ENCODE measurements at places on chromosomes 13 and 19. TPM values are rescaled to one million over a fixed set of nuclear protein-coding genes. Genes with fewer than 3 reads are reported as not detected.

- DNase-seq = no peak
Measured at GRCh38 chr13:98293570-98294142, 116.6 kb upstream of the RNF113B start.

DNA sequence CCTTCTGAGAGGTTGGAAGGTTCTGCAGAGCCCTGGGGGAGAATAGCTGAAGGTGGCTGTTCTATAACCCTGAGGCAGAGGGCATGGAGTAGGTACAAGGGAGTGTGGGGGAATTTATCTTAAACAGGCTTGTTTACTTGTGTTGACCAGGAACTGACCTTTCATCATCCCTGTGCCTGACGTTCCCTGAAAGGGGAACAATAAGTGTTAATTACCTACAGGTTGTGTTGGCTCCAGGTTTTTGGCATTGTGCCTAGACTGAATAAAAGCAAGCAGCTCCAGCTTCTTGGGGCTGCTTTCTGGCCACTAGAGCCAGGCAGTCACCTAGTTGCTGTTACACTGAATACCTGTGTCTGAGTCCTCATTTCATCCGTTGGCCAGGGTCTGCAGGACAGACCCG is 60.0 kb downstream of the ZNF627 start:
- DNase-seq = no peak

DNA sequence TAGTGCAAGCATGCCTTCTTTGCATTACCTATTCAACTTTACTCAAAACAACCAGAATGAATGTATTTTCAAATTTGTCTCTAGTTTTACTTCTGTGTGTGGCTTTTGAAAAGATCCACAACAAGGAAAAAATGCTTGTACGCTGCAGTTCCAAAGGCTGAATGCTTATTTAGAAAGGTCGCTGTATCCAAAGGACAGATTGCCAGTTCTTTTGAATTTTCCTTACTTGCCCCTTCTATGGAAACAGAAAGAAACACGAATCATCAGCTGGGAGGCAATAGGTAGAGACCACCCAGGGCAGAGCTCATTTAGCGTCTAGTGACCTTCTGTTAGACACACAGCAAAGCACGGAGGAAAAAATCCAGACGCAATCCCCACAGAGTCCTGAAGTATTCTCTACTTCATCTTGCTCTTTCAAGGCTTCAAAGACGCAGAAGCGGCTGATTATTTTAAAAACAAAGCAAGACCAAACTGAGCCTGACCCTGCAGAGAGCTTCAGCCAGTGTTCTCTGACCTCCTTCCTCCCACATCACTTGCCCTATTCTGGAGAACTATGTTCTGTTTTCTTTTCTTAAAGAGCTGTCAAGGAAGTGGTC is 674.6 kb upstream of the SGCG start:
- DNase-seq = peak; percentile 15

DNA sequence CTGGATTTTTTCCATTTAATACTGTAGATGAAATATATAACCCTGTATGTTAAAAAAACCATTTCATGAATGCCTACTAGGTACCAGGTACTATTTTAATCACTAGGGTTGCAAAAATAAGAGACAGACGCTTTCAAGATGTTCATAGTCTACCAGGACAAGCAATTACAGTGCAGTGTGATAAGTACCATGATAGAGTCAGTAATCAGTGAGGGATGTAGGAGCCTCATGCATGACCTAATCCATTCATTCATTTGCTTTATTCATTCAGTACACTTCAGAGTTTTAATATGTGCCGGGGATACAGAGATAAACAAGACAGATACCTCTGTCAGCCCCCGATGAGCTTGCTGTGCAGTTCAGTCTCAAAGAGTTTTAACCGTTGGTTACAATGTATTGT is 3.0 kb downstream of the WASF3 start:
- DNase-seq = no peak

GRCh38 chr13:74026753-74027152 is 107.5 kb downstream of the KLF12 start:
- no peak for DNase-seq

DNA sequence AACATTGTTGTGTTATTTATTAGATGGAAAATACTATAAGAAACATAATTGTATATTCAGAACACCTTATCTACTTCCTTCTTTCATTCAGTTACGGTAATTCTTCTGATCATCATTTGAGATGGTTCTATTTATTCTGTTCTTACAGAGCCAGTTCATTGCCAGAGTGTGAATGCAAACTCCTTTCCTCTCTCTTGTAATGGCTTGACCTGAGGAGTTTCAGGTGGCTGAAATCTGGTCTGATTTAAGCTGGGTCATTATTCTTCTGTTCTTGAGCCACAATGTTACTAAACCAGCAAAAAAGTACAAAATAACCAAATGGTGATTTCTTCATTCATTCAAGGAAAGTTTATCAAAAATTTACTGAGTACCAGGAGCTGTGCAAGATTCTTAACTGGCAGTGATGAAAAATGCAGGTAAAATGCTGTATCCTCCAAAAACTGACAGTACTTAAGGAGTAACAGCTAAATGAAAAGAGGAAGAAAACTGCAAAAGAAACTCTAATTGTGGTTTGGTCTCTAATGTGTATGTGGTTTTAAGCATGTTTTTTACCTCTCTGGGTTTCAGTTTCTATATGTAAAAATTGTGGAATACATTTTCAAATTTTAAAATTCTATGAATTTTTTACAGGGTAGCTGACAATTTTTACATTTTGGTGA is 182.4 kb upstream of the UFM1 start:
- no peak for DNase-seq

GRCh38 chr13:51557875-51558612 is 26.2 kb upstream of the WDFY2 start:
- DNase-seq = no peak

DNA sequence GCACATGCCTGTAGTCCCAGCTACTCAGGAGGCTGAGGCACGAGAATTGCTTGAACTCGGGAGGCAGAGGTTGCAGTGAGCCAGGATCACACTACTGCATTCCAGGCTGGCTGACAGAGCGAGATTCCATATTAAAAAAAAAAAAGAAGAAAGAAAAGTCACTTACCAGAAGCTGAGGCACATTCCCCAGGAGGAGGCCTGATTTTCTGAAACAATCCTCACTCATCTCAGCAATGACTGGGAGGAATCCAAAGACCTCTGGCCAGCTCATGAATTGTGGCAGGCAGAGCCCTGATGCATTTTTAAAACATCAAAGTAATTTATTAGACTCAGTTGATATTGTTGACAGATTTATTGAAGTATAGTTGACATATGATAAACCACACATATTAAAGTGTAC is 206.3 kb downstream of the FOXO1 start:
- no peak for DNase-seq

DNA sequence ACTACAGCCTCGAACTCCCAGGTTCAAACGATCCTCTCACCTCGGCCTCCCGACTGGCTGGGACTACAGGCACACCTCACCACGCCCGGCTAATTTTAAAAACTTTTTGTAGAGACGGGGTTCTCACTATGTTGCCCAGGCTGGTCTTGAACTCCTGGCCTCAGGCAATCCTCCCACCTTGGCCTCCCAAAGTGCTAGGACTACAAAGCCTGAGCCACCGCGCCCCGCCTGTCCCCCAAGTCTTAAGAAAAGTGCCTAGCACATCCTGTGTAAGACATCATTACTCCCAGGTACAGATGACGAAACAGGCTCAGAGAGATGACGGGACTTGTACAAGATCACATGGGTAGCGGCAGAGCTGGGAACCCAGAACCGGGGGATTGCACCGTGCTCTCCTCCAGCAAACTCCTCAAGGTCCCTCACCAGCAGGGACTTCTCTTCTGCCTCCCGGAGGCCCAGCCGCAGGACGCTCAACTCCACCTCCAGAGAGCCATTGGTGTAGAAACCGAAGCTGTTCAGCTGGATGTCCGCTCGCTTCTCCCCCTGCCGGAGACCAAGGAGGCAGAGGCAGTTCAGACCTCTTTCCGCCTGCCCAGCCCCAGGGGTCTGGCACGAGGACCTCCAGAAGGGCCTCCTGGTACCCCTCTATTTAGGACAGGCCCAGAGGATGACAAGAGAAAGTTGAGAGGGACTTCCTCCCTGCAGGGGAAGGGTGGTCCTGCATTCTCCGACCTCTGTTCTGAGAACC is 1.0 kb downstream of the GPR108 start:
- DNase-seq = peak; percentile 88

- no peak for DNase-seq
Measured at GRCh38 chr13:34751492-34751891, 190.6 kb upstream of the NBEA start.

DNA sequence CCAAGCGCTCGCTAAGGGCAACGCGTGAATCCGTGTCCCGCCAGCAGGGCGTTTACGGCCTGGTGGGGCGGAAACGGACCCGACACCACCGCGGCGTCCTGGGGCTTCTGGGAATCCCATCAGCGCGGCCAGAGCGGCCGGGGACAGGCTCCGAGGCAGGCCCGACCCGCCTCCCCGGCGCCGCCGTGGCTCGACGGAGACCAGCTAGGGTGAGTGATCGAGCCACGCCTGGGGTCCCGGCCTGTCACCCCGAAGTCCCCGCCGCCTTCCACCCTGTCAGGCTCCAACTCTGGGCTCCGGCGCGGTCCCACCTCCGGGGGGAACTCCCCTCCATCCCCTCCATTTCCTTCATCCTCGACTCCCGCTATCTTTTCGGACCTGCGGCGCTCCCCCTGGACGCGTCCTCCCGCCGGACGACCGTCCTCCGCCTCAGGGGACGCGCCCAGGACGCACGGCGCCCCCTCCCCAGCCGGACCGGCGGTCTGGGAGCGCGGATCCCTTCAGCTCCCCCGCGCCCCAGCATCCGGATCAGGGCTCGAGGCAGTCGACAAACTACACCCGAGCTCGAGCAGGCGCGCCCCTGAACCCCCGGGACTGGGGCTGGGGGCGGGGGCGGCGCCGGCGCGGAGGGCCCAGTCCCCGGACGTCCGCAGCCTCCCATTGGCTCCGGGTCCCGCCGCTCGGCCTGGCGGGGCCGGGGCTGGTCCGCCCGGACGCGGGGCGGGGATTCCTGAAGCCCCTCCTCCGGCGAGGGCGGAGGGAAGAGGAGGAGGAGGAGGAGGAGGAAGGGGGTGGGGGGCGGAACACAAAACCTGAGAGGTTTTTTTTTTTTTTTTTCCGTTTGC is 638 bp upstream of the BICRA start:
- DNase-seq = peak; percentile 98

The FGF21 gene
- not detected for total RNA-seq

The IL12RB1 gene
- not detected for total RNA-seq

The ERICH4 gene
- total RNA-seq = not detected

The TGFBR3L gene
- 1.8 TPM for total RNA-seq

The ERFL gene
- 0.65 TPM for total RNA-seq
